ENCODE measurements at places on chromosomes 16 and 17.

GRCh38 chr16:85390511-85391174 lies 222.5 kb upstream of the GSE1 start:
- no peak for DNase-seq

GRCh38 chr17:16962804-16963203 lies 9.1 kb downstream of the TNFRSF13B start:
- no peak for DNase-seq

DNA sequence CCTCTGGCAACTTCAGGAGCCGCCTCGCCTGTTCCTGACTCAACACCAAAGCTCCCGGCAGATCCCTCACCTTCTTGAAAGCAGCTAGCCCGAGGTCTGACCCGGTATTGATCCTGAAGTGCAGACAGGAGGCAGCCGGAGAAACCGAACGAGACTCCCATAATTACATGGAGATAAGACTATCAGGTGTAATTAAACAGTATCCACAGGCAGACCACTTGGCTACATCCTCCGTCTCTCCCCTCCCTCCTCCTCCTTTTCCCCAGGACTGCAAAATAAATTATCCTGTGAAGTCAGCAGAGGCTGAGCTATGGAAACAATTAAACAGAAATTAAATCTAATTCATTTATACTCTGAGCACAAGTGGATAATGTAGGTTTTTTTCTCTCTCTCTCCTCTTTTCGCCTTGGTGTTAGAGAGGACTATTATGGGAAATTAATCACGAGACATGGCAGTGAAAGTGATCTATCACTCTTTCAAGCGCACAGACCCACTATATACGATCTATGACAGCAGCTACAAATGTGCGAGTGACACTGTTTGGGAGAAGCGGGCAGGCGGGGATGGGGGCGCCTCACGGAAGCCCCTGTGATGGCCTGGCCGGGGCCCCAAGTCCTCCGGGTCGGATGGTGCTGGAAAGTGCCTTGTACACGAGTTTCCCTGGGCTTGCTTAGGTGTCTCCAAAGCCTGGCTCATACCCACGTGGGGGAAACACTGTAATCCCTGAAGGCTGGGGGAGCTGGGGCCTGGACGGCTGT lies 92.8 kb downstream of the RBFOX3 start:
- no peak for DNase-seq

DNA sequence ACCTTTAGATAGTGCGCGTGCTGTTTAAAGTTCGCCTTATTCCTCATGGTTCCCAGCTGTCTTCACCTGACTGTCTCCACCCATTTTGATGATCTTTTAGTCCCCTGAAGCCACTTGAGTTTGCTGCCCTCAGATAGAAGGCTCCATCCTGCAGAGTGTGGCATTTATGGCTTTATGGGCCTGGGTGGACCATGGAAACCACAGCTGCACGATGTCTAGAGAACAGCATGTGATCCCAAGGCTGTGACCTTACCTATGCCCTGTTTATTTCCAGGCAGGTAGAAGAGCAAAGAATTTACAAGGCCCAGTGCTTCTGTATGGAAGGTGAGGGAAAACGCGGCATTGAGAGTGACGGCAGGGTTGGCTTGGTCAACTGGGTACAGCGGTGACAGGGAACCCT lies 356.9 kb downstream of the SLC39A11 start:
- no peak for DNase-seq

GRCh38 chr17:61363601-61364462 lies 35.8 kb upstream of the TBX2 start:
- no peak for DNase-seq

DNA sequence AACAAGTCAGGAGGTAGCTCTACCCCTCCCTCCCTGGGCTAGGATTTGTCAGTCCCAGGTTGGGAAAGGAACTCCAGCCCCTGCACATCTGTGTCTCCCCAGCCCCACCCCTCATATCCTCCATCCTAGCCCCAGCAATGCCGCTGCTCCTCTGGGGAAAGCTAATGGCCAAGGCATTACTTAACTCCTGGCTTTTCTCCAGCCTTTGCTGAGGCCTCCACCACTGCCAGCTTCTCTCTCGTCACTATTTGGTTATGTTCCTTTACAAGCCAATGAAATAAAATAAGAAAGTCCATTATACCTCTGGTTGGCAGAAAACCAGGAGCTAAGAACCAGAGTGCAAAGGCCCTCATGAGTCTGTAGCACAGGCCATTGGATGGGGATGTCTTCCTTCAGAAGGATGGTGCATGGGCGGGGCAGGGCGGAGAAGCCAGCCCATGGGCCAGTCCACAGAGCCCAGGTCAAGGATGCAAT lies 171.0 kb downstream of the CCDC182 start:
- no peak for DNase-seq

DNA sequence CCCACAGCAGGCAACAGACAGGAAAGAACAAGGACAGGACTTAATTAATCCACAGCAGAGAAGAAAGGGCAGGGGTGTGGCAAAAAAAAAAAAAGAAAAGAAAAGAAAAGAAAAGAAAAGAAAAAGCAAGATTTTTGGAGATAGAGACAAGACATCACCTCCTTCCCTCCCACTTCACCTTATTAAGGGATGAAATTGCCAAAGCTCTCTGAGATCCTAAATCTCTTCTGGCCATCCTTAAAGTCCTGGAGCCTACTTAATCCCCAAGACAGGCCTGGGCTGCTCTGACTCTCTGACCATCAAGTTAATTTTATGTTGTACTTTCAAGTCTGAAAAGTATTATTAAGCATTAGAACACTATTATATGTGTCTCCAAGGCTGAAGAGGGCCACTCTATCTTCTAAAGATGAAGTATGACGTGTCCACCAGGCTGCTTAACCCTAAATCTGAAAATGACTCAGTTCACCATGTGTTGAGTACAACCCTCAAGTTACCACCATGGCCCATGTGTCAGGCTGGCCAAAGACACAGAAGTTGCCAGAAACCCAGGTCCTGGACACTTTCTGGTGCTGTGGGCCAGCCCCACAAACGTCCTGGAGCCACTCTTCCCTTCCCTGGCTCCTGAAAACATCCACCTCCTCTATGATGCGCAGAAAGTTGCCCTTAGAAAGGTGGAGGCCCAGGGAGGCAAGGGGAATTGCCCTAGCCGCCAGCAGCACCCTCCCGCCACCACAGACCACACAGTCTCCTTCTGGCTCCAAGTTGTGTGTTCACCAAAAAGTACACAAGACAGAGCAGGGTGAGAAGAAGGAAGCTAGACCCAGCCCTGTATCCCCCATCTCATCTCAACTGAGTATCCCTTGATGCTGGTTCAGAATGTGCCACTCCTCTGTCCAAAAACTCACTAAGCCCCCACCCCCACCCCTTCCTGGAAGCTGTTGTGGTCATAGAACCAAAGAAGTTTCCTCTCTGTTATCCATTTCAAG lies 2.7 kb downstream of the SOCS1 start:
- no peak for DNase-seq

DNA sequence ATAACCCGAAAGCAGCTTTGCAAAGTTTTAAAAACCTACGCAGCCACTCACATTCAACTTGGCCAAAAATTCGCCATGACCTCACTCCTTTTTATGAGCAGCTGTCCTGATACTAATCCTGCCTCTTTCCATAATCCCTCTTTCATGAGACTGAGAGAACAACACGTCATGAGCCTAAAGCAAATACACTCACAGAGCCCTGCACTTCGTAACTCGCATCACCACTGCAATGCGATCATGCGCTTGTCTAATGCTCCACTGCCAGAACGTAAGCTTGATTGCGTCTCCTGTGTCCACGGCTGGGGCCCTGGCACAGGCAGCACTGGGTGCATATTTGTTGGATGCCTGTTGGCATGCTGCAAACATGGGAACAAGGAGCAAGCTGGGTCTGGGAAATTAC lies 36.2 kb downstream of the CDRT4 start:
- no peak for DNase-seq

- no peak for DNase-seq
Measured at GRCh38 chr17:7707446-7707845, 2.4 kb downstream of the EFNB3 start.

DNA sequence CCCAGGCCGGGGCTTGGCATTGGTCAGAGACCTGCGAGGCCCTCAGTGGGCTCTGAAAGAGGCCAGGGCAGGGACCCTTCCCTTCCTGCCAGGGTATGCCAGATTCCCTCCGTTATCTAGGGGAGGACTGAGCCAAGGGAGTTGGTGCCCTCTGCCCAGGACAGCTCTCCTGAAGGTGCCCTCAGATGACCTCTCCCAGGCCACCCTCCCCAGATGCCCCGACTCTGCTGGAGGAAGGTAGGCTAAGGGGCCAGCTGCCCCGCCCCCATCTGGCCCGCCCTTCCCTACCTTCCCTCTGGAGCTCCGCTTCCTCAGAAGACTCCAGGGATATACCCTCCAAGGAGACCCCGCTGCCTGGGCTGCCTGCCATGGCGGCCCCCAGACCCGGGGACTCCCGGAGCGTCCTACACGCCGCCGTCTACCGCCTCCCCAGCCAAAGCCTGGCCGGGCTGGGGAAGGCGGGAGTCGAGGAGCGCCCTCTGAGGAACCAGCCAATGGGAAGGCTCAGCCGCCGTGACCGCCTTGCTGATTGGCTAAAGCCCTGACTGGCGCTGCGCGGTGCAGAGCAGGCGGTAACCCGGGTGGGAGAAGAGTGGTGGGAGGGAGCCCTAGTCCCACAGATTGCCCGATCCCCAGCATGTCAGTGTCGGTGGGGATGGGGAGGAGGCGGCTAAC lies 7.0 kb downstream of the MPP2 start:
- DNase-seq, result peak; percentile 57

GRCh38 chr17:38339891-38340290 lies 3.9 kb downstream of the GPR179 start:
- no peak for DNase-seq

Measured in activated CD4-positive, CD25-positive, alpha-beta regulatory T cell treated with anti-CD3 and anti-CD28 coated beads, Interleukin-2, amount 50 U/mL, for 16 hours (primary cell).